Common myeloid progenitor, CD34-positive (primary cell): ENCODE measurements at places on chromosomes 3 and 15.

DNA sequence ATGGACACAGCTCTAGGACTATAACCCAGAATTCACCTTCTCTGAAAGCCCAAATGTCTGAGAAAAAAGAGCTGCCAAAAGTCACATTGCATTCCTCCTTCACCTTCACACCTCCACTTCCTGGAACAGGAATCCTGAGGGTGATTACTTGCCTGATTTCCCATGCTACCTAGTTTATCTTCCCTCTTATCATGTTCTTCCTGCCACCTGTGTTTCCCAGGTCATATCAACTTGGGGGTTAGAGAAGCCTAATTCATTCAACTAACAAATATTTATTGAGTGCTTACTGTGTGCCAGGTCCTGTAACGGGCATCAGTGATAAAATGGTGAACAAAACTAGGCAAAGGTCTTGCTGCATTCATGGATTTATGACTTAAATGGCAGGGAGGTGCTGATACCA lies 279.6 kb upstream of the WNT5A start:
- no peak for DNase-seq

- no peak for DNase-seq
Measured at GRCh38 chr3:128971421-128972100, 22.3 kb downstream of the CFAP92 start.

DNA sequence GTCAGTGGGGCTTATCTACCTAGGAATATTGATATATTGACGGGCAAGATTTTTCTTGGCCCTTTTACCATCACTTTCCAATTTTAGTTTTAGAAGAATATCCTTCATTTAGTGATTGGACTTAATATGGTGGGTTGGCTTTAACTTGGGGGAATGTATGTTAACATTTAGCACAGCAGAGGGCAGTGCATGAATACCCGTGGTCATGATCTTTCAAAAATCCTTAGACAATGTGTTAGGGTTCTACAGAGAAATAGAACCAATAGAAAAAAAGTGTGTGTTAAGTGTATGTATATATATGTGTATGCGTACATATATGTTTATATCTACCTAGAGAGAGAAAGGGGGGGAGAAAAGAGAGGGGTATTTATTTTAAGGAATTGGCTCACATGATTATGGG lies 36.9 kb downstream of the GPR171 start:
- peak; percentile 36 for DNase-seq

DNA sequence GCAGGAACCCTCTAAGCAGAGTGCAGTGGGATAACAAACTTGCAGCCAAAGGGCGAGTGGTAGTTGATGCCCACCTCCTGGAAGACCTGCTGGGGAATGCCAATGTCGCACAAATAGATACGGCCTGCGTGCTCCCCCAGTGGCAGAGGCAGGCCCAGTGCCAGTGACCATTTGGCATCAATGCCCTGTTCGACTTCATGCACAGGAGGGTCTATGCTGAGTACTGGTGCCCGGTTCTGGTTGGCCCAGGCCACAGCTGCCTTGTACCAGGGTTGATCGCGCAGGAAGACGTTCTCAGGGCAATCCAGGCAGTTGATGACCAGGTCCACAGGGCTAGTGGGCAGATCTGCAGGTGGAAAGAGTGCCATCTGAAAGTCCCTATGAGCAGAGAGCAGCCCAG lies 17.0 kb downstream of the CLK3 start:
- DNase-seq = no peak

DNA sequence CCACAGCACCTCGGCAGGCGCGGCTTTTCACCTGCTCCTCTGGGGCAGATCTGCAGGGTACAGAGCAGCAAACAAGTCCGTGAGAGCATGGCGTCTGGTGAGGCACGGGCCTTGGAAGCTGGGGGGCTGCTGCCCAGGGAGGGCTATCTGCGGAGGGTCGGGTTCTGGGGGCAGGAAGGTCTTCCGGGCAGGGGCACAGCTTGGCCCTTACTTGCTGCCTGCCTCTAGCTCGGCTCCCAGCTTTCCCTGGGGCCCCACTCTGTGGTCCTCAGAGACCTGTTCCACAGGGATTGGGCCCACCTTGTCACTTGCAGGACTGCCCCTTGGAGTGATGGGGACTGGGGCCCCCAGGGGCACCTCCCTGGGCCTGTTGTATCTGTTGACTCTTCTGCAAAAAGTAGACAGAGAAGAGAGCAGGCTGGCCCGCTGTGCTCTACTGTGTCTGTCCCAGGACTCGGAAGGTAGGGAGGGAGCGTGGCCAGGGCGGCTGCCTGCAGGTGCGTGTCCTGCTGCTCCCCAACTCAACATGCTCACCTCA lies 84.1 kb downstream of the TBC1D2B start:
- DNase-seq = no peak

GRCh38 chr15:99101501-99101900 lies 3.4 kb upstream of the SYNM start:
- DNase-seq = no peak

GRCh38 chr3:181572432-181572831 lies 139.3 kb upstream of the SOX2 start:
- DNase-seq = no peak

GRCh38 chr15:93035953-93036810 lies 52.8 kb downstream of the RGMA start:
- peak; percentile 83 for DNase-seq

- DNase-seq = peak; percentile 73
Measured at GRCh38 chr15:97683831-97684230, 276.7 kb upstream of the ARRDC4 start.

DNA sequence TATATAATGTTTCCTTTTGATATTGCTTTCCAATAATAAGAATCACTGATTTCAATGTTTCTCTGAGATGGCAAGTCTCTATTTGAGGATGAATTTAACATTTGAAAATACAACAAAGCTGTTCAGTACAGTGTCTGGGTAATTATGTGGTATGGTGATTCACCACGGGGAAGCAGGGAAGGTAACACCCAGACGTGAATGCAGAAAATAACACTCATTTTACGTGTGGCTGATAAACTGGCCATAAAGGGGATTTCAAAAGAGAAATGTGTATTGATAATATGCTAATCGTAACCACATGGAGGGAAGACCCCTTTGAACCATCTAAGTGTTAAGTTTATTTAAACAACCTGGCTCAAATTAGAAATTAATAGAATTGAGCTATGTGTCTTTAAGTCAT lies 344.6 kb downstream of the GRM7 start:
- DNase-seq = peak; percentile 61

DNA sequence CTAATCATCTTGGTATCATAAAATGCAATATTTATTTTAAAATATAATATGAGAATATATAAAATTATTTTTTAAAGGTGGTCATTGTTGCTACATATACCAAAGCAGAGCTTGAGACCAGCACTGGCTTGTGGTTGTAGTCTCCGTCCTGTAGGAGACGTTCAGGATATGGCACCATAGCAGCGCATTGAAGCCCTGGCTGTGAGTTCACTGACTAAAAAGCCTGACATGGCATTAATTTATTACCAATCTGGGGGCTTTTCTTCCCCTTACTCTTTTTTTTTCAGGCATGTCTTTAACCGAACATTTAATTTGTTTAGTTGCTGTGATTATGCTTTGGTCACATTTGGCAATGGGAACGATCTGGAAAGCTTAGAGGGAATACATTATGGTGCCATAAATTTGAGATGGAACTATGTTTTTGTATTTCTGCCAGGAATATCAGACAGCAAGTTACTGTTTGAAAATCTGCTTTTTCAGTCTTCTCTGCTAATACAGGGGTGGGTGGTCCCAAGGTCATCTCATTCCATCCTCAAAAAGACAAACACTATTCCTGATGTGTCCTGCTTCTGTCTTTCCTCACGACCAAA lies 108.5 kb downstream of the ZIC4 start:
- DNase-seq = no peak

- DNase-seq = no peak
Measured at GRCh38 chr3:127221446-127222035, 28.6 kb downstream of the PRR23E start.

- peak; percentile 73 for DNase-seq
Measured at GRCh38 chr3:4504340-4505261, 11.5 kb downstream of the ITPR1 start.

DNA sequence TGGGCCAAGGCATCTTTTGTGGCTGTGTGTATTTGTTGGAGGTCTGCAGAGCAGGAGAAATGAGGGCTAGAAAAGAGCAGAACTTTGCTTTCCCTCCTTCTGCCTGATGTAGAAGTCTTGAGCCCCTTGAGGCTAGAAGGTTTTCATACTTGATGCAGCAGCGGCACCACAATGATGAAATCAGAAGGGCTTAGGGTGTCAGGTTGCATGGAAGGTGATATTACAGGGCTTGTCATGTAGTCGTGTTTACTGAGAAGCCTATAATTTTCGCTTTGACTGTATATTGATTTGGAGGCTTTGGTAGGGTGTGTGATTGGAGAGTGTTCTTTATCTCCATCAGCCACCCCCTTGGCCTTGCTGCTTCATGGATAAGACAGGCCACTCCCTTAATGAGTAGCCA lies 339.8 kb downstream of the THSD4 start:
- DNase-seq = no peak

- peak; percentile 56 for DNase-seq
Measured at GRCh38 chr15:36960179-36960946, 140.0 kb downstream of the MEIS2 start.

DNA sequence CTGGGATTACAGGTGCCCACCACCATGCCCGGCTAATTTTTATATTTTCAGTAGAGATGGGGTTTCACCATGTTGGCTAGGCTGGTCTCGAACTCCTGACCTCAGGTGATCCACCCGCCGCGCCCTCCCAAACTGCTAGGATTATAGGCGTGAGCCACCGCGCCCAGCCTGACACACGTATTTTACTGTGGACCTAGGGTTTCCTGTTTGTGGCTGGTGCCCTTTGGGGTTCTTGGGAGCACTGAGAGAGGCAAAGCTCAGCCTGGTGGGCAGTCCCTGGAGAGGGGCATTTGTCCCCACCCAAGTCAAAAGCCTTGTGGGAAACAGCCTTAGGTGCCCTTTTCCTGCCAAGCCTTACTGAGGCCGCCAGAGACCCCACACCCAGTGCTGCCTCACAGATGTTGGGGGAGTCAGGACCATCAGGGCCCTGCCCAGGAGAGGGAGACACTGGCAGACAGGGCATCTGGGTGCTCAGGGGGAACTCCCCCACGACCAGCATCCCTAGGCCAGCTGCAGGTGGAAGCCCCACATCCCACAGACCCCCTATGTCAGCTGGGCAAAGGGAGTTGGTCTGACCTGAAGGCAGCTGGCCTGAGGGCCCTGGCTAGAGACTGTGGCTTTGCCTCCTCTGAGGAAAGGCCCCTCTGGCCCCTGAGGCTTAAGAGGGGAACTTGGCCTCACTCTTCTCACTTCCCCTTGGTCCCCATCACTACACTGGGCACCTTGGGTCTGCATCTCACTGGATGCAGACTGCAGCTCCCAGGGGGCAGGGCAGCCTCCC lies 35.1 kb downstream of the DNAH1 start:
- no peak for DNase-seq

DNA sequence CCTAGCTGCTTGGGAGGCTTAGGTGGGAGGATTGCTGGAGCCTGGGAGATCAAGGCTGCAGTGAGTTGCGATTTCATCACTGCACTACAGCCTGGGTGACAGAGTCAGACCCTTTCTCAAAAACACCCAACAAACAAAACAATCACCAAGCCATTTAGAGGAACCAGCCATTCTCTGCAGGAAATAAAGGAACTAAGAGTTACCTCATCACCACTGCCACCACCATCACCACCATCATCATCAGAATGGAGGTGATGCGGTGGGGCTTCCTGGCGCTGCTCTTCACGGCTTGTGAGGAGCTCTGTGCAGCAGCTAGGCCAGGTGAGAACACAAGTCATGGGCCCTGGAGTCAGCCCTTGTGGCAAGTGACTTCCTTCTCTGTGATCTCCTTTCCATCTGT lies 37.7 kb upstream of the KLHL25 start:
- peak; percentile 66 for DNase-seq

GRCh38 chr15:46620392-46621013 lies 985.7 kb downstream of the SQOR start:
- no peak for DNase-seq

GRCh38 chr15:76682259-76682658 lies 222.9 kb downstream of the SCAPER start:
- DNase-seq = no peak

- no peak for DNase-seq
Measured at GRCh38 chr15:98635848-98636247, 12.5 kb upstream of the IGF1R start.

DNA sequence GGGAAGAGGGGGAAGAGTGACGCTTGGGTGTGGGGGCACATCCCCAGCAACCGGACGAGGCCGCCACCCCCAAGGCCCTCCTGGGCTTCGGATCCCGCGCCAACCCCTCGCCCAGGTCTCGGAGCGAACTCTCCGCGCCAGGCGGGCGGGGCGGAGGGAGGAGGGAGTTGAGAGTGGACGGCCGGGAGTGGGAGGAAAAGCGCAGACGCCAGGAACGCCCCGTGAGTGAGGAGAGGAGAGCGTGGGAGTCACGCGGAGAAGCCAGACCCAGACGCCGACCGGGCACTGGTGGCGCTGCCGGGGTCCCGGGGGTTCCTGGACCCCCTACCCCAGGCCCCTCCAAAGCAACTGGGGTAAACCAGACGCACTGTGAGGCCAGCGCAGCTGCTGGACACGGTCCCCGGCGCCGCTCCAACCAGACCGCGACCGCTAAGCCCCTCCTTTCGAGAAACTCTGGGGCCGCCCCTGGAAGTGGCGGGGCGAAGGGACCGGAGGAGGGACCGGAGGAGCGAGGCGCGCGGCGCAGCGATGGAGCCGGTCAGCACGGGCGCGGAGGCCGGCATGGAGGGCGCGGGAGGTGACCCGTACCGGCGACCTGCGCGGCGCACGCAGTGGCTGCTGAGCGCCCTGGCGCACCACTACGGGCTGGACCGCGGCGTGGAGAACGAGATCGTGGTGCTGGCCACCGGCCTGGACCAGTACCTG lies at the start of gene EFCC1:
EFCC1 (plus strand) TSS at position 204 of the 705 bp plus-strand sequence; CDS start at position 529, 325 bp downstream.
- DNase-seq = peak; percentile 70

DNA sequence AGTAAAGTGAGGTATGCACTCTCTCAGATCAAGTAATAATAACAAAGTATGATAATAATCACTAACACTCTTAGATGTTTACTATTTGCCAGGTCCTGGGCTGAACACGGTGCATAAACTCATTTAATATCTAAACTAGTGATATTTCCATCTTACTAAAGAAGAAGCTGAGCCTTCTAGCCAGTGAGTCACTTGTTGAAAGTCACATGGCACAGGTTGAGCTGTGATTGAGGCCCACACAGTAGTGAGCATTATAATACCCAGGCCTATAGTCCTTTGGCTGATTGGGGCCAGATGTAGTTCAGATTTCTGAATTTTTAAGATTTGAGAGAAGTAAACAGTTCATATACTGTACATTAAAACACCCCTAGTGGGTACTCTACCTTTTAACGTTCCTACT lies 93.2 kb upstream of the CCDC80 start:
- no peak for DNase-seq

GRCh38 chr3:124033360-124034015 lies 41.6 kb upstream of the ROPN1 start:
- peak; percentile 9 for DNase-seq

- no peak for DNase-seq
Measured at GRCh38 chr3:48470286-48470685, 23.7 kb downstream of the ATRIP start.

DNA sequence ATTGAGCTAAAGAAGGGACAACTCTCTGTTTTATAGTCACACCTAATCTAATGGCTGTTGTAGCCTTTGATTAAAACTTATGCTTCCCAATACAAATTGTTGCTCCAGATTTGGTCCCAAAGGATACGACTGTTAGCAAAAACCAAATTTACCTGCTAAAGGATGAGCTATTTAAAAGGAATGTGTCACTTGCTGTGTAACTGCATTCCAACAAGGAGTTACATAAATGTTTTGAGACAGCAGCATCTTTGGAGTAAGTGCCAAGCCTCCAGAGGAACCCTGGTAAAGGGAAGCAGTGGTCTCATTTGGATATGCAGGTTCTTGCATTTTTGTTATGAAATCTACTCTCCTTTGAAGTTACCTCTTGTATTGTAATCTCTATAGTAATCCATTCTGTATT lies 233.3 kb downstream of the THSD4 start:
- DNase-seq = no peak

GRCh38 chr15:22951381-22952280 lies 28.5 kb downstream of the CYFIP1 start:
- DNase-seq = no peak
